ENCODE measurements at places on chromosomes 16 and 17.

GRCh38 chr16:86555704-86556075 is 655 bp upstream of the MTHFSD start:
- no peak for DNase-seq

DNA sequence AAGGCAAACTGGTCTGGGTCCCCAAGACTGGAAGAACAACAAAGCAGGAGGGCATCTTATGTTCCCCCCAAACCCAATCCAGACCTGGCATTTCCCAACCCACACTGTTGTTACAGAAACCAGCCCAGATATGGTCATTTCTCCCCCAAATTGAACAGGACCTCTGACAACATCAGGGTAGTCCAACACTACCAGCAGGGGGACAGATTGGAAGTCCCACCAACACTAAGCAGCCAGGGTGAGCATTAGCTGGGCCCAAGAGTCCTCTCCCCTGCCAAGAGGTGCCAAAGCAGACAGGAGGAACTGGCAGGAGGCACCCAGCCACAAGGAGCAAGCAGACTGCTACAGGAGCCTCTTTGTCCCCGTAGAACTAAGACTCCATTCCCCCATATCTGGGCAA is 29.3 kb upstream of the CNEP1R1 start:
- DNase-seq: no peak

GRCh38 chr17:38751808-38752307 is 683 bp upstream of the PSMB3 start:
- DNase-seq: peak; percentile 80

- DNase-seq: no peak
Measured at GRCh38 chr16:75079346-75079926, 37.1 kb downstream of the LDHD start.

DNA sequence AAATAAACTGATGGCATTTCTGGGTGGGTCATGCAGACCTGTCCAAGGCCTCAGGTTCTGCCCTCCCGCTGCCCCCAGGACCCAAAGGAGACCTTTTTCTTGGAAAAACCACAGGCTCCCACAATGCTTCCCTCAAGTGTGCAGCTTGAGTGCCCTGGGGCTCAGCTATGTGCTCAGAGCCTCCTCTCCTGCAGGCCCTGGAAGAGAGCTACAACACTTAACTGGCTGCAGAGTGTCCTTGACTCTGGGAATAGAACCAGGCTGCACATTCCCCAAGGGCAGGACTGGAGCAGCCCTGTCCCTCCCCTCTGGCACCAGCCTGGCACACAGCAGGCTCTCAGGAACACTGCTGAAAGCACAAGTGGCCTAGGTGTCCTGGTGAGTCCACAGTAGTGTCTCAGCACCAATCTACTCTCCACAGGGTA is 4.8 kb upstream of the SREBF1 start:
- no peak for DNase-seq

DNA sequence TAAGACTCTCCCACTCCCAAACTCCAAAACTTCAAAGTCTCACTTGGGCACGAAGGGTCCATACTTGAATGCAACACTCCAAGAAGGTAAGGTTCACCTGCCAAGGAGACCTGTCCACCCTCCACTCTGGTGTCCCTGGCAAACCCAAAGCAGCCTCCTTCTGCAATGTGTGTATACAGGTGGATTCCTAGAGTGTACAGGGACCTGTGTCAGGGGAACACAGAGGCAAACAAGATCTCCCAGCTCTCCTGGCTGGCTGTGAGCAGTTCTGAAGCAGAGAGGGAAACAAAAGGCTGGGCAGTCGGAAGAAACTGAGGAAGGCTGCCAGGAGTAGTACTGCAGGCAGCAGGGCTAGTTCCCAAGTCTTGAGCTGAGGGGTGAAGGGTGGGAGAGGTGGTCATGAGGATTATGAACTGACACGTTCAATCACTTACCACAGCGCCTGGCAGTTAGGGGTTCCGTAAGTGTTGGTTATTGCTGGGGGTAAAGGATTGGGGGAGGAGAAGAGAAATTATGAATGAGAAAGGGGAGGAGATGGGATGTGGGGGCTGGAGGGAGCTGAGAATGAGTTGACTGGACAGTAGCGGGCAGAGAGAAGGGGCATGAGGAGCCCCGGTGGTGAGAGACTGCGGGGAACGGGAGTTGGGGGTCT is 795 bp downstream of the KCTD13 start:
- DNase-seq: no peak

DNA sequence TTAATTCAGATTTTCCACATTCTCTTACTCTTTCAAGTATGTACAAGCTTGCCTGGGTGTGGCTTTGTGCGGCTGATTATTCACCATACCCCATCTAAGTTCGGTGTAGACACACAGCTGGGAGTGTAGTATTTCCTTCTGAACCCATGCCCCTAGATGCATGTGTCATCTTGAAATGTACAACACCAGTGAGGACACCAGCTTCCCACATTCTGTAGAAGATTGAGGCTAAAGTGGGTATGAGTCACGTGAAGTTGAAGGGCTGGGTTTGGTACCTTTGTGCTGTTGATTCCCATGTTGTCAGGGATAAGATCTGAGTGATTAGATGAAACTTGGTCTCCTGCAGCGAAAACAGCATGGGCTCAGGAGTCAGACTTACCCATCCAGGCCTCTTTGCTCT is 14.6 kb upstream of the DHX8 start:
- DNase-seq: no peak

GRCh38 chr17:1562176-1562643 is 382 bp downstream of the PITPNA start:
- DNase-seq: peak; percentile 17

DNA sequence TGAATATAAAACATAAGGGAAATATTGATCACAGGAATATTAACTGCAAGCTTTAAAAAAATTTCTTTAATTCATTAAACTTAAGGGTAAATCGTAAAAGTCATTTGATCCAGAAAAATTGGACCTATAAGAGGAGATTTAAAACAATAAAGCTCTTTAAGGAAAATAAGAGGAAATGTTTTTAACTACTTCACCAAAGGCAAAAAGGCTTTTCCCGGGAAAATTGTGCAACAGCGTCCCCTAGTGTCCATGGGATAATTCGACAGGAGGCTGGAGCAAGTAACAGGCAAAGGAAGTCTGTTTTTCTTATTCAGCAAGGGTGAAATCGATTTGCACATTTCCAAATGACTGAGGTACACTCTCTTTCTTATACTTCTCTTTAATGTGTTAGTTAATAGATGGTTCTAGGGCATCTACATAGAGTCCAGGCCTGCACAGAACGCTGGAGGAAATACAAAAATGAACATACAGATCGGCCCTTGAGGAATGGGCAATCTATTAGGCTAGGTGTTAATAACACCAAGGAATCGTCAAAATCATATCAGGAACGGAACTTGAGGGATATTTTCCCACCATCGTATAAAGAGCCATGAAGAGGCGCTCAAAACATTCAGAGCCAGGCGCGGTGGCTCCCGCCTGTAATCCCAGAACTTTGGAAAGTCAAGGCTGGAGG is 61.4 kb downstream of the ZNF18 start:
- no peak for DNase-seq

DNA sequence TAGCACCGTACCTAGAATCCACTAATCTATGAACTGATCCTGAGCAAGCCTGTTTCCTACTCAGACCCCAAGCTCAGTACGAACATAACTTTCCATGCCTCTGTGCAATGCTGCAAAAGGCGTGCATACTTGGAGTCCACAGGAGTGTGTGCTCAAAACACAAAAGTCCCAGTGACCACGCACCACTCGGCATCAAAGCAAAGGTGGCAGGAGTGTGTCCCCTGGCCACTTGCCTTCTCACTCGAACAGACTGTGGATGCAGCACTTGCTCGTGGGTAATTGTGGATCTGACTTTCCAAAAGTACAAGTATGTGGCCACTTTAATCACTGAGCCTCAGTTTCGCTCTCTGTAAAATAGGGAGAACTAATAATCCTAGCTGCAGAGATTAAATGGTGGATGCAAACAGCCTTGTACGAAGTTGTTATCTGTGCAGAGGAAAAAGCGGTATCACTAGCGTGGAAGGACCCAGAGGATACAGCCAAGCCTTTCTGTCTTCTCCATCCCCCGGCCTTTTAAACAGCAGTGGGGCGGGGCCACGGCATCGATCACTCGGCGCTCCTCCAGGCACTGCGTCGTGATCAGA is 311 bp upstream of the KDM8 start:
- peak; percentile 88 for DNase-seq

DNA sequence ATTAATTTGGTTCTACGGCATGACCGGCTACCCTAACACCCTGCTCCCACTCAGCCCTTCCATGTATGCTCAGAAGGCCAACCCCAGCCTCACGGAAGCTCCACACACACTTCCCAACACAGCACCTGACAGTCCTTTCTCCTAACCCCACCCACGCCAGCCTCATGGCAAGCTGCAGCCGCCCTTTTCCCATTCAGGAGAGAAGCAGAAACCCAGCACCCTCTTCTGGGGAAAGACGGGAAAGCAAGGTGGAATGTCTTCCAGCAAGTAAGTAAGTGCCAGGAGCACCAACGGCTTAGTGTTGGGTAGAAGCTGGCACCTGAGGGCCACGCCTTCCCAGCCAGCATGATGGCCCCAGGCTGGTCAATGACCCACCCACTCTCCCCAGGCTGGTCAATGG is 32.1 kb downstream of the ABR start:
- DNase-seq: no peak

- peak; percentile 7 for DNase-seq
Measured at GRCh38 chr16:17590711-17591654, 120.2 kb upstream of the XYLT1 start.

- DNase-seq: peak; percentile 98
Measured at GRCh38 chr17:45225964-45226530, 4.4 kb downstream of the FMNL1 start.

DNA sequence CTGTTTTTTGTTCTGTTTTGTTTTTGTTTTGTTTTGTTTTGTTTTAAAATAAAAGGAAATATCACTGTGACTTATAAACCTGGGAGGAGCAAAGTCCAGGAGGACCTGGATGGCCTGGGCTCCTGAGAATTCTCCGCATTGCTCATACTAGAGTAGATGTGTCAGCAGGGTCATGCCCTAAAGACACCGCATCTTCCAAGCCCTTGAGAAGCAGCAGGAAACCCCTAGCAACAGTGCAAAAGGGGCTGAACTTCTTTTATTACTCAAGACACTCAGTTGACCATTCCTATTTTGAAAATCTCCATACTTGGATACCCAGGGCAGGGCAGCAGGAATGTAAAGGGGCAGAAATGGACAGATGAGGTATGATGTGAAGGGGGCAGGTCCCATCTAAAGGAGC is 51.8 kb downstream of the SYT17 start:
- no peak for DNase-seq

GRCh38 chr17:70677783-70678647 is 508.7 kb downstream of the KCNJ2 start:
- DNase-seq: no peak

DNA sequence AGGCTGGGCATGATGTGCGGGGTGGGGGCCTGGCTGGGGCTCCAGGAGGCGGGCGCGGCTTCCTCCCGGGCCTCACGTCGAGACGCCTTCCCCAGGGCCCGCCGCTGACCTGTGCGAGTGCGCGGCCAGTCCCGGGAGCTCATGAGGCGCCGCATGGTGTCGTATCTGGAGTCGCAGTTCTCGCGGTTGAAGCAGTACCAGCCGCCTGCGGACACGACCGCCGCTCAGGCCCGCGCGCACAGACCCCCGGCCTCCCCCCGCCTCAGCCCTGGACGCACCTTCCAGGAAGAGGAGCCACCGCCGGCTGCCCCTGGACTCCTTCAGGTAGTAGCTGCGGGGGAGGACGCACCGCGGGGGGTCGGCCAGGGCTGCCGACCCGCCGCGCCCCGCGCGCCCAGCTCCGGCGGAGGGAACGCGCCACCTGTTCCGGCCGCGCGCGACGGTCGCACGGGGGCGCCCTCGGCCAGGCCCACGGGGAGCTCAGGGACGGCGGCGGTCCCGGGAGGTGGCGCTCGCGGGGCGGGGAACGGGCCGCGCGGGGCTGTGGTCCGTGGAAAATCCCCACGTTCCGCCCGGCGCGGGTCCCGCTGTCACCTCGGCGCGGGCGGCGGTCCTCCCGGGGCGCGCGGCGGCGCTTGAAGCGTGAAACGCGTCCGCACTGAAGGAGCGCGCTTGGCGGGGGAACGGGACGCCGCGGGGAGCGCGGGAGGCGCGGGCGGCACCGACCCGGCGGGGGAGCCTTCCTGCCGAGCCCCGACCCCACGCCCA is 1.4 kb downstream of the NOTUM start:
- DNase-seq: peak; percentile 80

DNA sequence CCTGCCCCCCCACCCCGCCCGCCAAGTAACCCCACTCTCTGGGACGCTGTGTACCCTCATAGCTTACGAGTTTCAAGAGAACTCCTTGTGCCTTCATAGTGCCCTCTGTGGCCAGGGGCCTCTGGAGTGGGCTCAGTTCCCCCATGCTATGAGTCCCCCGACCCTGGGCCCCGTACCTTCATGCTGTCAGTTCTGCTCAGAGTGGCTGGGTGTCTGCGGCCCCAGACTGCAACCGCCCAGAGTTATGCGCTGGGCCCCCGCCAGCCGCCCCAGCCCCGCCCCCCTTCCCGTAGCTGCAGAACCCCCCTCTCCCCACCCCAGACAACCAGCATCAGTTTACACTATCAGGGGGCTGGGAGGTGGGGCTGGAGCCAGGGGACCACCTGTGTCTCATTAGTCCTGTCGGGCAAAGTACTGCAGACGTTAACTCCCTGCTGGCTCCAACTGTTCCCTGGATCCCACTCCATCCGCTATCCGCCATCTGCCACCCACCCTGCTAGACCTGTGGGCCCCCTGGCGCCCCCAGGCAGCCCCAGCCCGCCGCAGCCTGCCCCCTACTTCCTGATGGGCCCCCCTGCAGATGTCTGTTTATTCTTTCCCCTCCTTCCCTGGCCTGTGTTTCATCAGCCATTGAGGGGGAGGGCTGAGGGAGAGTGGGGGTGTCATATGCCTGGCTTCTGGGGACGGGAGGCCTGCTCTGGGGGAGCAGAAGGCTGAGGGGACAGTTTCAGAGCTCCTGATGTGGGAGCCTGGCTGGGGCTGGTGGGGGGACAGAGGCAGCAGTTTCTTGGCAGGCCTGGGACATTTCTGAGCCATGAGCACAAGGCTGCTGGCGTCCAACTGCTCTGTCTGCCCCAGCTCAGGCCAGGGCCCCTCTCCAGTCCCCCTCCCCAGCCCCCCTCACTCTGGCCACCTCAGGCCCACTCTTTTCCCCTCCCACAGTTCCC is at the start of gene MFAP4:
MFAP4 (minus strand) TSS at position 217 of the 947 bp plus-strand sequence; CDS start at position 182, 35 bp downstream.
- no peak for DNase-seq

DNA sequence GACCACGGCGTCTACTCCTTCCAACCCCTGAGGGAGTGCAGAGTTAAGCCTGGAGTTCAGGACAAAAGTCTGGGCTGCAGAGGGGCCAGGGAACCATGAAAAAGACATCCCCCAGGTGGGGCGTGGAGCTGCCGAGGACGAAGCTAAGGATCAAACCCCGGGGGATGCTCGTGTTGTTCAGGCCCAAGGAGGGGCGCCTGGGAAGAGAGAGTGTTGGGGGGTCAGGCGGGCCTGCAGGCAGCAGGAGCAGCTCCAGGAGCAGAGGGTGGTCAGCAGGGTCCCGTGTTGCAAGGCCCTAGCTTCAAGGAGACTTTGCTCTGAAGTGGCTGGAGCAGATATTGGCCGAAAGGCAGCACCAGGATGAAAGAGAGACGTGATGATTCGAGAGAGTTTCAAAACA is 26.7 kb downstream of the NECAB2 start:
- DNase-seq: no peak

DNA sequence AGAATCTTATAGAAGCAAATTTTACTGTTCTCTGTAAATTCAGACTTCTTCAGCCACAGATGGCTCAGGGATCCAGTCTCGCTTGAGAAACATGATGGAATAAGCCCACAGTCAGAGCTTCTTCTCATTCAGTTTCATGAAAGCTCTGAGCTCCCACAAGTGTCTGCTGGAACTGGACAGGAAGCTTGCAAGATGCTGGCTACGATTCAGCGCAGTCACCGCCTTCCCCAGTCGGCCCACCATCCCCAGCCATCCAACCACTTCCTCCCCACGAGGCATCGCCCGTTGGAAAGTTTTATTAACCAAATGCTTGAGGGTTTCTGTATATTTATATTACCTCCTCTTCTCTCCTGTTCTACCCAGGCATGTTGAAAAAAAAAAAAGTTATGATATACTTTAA is 171.7 kb downstream of the ZFHX3 start:
- DNase-seq: no peak
